Femur (tissue), 1 donor: ENCODE measurements at places on chromosomes 7 and 10.

- no peak for DNase-seq
Observed at GRCh38 chr7:148963583-148964482, 64.5 kb downstream of the PDIA4 start.

- peak; percentile 82 for DNase-seq
Observed at GRCh38 chr7:138001529-138002095, at the start of gene CREB3L2. CREB3L2 (minus strand) TSS chr7:138002086; CDS start chr7:138001705, 381 bp downstream.

DNA sequence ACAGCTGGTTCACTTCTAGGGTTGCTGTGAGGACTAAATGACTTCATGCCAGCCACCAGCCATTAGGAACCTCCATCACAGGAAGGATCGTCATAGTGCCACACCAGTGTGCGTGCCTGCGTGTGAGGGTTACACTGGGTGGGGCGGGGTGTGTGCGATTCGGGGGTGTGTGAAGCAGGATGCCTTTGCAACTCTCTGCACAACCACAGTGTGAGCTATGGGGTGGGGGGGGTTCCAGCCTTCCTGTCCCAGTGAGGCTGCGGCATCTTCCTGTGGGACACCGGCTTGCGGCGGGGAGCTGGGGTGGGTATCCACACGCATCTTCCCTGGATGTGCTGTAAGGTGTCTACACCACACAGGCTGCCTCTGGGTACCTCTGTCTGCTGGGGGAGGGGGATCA, 6.9 kb upstream of the ELFN1 start:
- peak; percentile 20 for DNase-seq

GRCh38 chr10:12941966-12942365, 59.5 kb downstream of the CCDC3 start:
- DNase-seq: no peak

- no peak for DNase-seq
Observed at GRCh38 chr7:126727930-126728391, 524.8 kb downstream of the GRM8 start.

DNA sequence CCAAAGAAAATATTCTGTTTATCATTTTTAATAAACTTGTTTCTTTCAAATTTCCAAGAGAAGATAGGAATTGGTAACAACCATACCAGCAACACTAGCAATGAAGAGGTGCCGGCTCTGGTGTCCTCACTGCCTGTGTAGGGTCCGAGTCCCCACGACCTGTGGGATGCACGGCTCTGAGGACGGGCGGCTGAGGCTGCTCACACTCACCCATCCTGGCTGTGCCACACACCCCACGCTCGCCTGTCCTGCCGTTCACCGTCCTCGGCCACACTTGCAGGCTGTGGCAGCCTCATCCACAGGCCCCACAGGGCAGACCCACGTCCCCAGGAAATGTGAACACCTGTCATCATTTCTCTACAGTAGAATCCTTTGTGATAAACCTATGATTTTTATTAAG, 48.2 kb upstream of the DPYSL4 start:
- no peak for DNase-seq

- no peak for DNase-seq
Observed at GRCh38 chr7:124655990-124656389, 109.6 kb downstream of the GPR37 start.

DNA sequence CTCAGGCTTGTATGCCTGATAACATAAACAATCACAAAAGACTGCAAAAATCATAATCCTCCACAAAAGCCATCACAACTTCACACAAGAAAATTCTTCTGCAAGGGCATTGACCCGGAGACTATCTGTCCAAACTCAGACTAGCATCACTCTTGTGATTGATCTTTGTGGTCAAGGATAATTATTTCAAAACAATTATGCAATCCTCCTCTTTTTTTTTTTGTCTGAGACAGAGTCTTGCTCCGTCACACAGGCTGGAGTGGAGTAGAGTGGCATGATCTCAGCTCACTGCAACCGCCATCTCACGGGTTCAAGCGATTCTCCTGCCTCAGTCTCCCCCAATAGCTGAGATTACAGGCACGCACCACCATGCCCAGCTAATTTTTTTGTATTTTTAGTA, 22.2 kb downstream of the CDNF start:
- DNase-seq: no peak

DNA sequence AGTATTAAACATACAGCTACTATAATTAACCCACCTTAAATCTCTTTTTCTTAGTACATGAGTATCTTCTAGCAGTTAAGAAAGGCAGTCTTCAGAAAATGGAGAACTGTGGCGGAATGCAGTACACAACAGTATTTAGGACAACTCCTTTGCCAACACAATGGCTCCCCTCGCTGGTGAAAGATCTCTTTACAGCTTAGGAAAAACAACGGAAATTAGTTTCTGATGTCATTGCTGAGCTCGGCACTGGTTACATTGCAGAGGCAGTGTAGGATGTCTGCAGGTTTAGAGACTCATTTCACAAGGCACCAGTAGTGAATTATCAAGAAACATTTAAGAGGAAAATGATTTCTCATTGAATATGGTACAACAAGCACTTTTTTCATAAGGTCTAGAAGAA, 43.4 kb downstream of the GLRX3 start:
- peak; percentile 64 for DNase-seq

- DNase-seq: no peak
Observed at GRCh38 chr10:95789902-95790301, 33.9 kb downstream of the ENTPD1 start.

DNA sequence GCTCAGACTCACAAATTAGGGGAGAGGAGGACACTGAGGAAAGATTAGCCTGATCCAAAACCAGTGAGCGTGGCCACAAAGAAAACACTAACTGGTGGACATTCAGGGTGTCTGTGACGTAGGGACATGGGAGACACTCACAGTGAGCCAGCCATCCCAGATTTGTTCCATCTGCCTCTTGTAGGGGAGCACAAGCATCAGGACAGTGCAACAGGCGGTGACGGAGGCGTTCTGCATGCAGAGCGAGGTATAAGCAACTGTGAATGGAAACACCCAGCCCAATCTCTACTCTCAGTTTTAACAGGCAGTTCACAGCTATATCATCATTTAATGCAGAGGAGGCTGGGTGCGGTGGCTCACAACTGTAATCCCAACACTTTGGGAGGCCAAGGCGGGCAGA, 52.8 kb upstream of the TOMM7 start:
- no peak for DNase-seq

GRCh38 chr7:148461392-148462179, 129.0 kb upstream of the C7orf33 start:
- DNase-seq: no peak

DNA sequence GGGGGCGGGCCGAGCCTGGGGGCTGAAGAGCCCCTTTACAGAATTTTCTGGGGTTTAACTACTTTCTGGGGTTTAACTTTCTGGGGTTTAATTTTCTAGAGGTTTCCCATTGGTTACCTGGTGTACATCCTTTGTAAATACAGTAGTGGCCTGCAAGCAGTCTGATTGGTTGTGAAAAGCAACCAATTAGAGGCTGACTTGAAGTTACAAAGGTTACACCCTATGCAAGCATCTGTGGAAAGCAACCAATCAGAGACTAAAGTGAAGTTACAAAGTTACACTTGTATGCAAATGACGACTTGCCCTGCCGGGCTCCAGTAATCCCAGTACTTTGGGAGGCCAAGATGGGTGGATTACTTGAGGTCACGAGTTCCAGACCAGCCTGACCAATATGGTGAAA, 27.4 kb downstream of the GTF2I start:
- DNase-seq: no peak

GRCh38 chr10:71451754-71452153, 55.0 kb downstream of the CDH23 start:
- DNase-seq: no peak

- no peak for DNase-seq
Observed at GRCh38 chr7:6221340-6222319, 50.8 kb downstream of the CYTH3 start.

GRCh38 chr7:22002726-22003125, 57.0 kb upstream of the CDCA7L start:
- no peak for DNase-seq

GRCh38 chr10:4246881-4247358, 461.9 kb upstream of the KLF6 start:
- DNase-seq: no peak

- DNase-seq: no peak
Observed at GRCh38 chr10:102327641-102328040, 67.9 kb upstream of the NFKB2 start.

GRCh38 chr10:127332631-127333030, 136.2 kb upstream of the INSYN2A start:
- no peak for DNase-seq

- no peak for DNase-seq
Observed at GRCh38 chr7:48312151-48312550, 140.9 kb downstream of the ABCA13 start.

GRCh38 chr10:87675396-87676376, 16.0 kb downstream of the PAPSS2 start:
- no peak for DNase-seq

DNA sequence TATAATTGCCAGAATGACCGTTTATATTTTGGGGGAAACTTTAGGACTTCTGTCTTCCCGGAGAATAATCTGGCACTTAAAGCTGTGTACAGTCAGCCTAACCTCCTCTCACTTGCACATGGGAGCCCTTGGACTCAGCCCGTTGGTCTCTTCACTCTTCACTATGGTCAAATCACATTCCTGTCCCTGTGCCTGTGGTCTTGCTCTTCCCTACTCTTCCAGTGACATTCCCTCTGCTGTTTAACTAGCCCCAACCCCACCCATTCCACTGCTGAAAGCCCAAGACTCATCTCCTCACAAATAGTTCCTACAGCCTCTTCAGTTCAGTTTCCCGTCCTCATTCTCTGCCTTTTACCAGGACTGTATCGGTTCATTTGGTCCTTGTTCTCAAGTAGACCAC, 135.0 kb downstream of the DYNC1I1 start:
- DNase-seq: no peak

- peak; percentile 60 for DNase-seq
Observed at GRCh38 chr10:15515202-15515601, 144.1 kb upstream of the FAM171A1 start.

DNA sequence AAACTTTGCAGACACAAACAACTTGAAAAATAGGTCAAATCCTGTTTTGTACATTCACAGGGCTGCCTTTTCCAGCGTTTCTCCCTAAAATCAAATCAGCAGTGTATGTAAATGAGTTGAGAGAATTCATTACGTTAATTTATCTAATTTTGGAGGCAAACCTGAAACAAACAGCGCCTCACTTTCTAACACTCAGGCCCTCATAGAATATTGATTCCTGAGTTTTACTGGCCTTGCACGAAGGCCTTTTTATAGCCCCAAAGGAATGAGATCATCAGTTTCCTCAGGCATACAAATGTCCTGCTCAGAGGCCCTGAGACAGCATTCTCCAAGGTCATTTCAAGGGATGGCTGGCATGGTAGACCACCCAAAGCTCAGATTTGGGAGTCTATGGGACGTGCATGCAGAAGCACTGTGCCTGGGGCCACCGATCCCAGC, 131.7 kb upstream of the CHST15 start:
- DNase-seq: no peak

- DNase-seq: no peak
Observed at GRCh38 chr7:10239695-10240345, 733.9 kb upstream of the PHF14 start.

GRCh38 chr7:105021352-105021751, 7.3 kb downstream of the KMT2E start:
- DNase-seq: no peak

DNA sequence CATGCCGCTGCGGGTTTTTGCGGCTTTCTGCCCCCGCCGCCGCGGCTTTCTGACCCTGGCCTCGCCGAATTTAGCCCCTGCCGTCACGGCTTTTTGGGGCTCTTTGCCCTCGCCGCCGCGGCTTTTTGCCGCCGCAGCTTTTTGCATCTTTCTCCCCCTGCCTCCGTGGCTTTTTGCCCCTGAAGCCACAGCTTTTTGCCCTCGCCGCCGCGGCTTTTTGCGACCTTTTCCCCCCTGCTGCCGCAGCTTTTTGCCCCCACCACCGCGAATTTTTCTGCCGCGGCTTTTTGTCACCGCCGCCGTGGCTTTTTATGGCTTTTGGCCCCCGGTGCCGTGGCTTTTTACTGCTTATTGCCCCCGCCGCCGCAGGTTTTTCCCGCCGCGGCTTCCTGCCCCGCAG, 636.5 kb downstream of the ZNF716 start:
- DNase-seq: no peak

GRCh38 chr7:33831389-33832141, 73.8 kb upstream of the BMPER start:
- peak; percentile 57 for DNase-seq

- DNase-seq: peak; percentile 78
Observed at GRCh38 chr7:5694912-5695726, 86.3 kb downstream of the RNF216 start.

DNA sequence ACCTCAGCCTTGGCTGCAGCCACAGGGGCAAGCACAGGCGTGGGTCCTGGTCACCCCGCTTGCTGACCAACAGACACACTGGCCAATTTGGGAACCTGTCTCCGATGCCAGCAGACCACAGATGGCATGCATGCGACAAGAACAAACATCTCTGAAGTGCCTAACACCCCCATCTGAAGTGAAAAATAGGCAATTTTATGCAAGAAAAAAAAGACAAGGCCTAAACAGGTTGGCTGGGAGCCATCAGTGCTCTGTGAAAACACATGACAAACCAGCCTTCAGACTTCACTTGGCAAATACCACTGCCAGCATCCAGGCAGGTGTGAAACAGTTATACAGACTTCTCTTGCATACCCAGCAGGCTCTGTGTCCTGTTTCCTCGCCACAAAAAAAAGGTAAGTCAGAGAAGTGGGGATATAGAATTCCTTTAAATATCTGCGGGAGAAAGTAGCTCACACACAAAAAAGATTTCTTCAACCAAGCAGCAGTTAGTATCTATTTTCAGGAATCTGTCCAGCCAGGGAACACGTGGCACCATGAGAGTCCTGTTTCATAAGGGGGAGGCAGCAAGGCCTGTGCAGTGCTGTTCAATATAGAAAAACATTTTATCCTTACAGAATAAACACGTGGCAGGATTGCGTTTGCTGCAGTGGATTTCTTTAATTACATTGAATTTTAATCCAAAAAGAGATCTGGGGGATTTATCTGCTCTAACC, 293.4 kb upstream of the MKLN1 start:
- no peak for DNase-seq

- DNase-seq: no peak
Observed at GRCh38 chr10:115918812-115919211, 354.2 kb downstream of the GFRA1 start.

- no peak for DNase-seq
Observed at GRCh38 chr7:149297034-149297755, 35.2 kb downstream of the ZNF783 start.

- DNase-seq: no peak
Observed at GRCh38 chr7:158110034-158110590, 477.5 kb downstream of the PTPRN2 start.

DNA sequence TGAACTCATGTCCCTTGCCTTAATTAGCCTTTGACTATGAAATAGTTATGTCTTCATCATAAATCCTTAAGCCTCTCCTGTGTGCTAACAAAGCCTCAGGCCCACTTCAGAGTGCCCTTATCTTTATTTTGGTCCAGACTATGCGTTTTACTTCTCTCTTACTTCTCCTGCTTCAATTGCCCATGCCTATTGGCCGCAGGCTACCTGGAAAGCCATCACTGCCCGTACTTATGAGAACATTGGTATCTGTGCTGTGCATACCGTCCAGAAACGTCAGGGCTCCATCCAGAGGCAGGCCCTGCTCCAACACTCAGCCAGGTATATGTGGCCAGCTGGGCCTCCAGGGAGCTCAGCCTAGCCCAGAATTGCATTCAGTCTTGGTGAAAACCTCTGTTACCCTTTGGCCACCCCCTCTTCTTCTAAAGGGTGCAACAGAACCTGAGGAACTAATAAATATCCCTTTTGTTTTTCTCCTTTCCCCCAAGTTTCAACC, 212.4 kb upstream of the MTPN start:
- DNase-seq: no peak

GRCh38 chr7:147014286-147014955, 897.8 kb downstream of the CNTNAP2 start:
- peak; percentile 16 for DNase-seq

GRCh38 chr7:155303039-155303593, 5.4 kb downstream of the INSIG1 start:
- no peak for DNase-seq
